AG09309 (cell line): ENCODE measurements at places on chromosomes 12 and 14.

DNA sequence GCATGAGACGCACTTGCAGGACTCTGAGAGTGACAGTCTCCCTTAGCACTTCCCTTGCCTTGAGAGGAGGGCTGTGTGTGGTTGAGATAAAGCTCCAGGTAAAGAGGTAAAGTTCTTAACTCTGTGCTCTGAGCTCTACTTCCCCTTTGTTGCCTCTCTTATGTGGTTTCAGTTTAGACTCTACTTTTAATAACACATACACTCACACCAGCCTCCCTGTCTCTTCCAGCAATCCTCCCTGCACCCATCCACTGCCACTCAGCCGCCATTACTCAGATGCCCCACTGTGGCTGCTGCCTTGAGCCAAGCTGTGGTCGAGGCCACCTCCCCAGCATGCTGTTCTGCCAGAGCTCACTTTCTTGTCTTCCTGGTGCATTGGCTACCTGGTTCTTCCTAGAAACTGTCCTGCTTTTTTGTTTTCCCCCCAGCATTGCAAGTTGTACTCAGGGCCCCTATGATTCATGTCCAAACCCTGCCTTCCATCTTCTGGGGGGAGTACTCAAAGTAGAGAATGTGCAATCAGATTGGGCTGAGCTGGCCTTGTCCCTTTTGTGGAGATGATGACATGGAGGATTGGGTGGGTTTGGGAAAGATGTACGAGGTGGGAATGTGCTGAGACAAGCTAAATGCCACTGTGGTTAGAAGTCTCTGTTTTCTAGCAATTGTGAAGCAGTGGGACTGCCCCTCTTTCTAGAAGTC is 115.5 kb upstream of the PARP11 start:
- no peak for DNase-seq

GRCh38 chr12:25301798-25302197 is 51.1 kb upstream of the KRAS start:
- DNase-seq: no peak

DNA sequence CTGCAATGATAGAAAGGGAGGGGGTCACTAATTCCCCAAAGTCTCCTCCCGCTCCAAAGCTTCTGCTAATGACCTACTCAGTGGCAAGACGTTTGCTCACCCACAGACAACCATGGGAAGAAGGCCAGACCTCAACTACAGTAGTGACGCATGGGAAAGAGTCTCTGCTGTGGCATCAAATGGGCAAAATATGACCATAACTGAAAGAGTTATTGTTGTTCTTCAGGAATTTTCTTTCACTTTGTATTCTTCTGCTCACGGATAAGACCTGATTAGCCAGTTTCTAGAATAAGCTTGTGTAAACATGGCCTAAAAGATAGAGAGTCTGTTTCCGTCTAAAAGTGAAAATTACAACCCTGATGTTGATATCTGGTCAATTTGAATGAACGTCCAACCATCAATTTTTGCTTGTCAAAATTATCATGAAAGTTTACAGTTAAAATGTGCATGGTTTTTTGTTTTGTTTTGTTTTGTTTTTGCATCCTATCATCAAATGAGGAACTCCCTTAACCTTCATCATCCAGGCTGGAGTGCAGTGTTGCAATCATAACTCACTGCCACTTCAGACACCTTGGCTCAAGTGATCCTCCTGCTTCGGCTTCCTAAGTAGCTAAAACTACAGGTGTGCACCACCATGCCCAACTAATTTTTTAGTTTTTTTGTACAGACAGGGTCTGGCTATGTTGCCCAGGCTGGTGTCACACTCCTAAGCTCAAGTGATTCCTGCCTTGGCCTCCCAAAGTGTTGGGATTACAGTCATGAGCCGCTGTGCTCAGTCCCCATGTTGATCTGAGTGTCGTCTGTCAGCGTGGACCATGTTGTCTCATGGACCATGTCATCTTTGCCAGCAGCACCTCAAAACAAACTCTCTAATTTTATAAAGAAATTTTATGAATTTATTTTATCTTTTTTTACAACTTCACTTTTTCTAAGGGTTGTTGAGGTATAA is 7.0 kb downstream of the KRT6B start:
- no peak for DNase-seq

DNA sequence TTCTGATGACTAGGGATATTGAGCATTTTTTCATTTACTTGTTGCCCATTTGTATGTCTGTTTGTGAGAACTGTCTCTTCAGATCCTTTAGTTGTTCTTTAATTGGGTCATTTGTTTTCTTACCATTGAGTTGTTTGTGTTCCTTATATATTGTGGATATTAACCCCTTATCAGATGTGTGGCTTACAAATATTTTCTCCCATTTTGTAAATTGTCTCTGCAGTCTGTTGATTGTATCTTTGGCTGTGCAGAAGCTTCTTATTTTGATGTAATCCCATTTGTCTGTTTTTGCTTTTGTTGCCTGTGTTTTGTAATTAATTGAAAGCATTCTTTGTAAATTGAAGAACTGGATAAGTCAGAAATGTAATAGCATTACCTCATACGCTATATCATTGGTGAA is 459.1 kb upstream of the FOXG1 start:
- DNase-seq: no peak

DNA sequence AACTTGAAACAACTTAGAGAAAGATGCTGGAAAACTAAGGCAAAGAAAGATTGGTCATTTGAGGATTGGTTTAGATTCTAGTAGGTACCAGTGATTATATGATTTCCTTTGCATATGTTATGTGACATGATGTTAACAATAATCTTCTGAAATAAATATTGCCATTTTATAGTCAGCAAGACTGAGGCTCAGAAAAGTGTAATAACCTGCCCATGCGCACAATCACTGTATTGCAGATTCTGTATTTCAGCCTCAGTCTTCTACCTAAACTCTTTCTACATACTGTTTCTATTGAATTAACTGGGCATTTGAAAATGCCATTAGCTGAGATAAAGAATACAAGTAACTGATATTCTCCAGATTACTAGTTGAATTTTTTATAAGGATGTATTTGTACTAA is 61.3 kb downstream of the FGD4 start:
- DNase-seq: no peak

DNA sequence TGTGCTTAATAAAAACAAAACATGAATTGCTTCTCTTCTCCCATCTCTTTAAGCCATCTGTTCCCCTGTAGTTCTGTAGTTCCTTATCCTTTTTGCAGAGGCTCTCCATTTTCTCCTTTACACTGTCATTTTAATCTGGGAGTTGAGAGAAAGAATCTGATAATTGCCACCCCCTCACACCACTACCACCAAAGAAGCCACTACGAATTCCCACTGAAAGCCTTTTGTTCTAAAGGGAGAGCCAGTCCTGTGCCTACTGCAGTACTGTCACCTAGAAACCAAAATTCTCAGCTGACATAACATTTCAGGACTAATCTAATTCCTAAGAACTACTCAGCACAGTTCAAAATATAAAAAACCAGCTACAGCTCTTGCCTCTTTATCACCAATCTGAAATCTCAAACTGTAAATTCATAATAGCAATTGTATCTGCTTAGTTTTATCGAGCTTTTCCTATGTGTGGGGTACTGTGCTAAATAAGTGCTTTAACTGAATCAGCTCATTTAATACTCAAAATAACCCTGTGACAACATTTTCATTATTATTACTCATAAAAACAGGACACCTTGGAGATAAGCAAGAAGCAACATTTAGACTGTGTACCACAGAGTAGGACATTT is 72.4 kb downstream of the SPPL3 start:
- no peak for DNase-seq

GRCh38 chr12:3897371-3897971 is 24.3 kb upstream of the PARP11 start:
- no peak for DNase-seq

DNA sequence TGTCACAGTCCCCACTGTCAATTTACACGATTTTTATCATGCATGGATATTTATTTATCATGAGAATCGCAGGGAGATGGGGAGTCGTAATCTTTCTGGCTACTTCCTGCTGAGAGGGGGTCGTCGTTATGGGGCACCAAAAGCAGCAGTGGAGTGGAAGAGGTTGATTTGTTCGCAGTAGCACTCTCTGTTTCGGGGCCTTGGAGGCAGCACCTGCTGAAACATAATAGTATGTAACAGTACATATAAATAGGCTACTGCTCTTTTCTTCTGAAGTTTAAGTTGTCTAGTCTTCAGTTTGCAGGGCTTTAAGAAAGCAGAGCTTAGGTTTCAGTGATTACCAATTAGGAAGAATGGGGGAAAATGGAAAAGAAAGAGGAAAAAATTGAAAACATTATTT is 3.8 kb downstream of the SOAT2 start:
- DNase-seq: no peak

DNA sequence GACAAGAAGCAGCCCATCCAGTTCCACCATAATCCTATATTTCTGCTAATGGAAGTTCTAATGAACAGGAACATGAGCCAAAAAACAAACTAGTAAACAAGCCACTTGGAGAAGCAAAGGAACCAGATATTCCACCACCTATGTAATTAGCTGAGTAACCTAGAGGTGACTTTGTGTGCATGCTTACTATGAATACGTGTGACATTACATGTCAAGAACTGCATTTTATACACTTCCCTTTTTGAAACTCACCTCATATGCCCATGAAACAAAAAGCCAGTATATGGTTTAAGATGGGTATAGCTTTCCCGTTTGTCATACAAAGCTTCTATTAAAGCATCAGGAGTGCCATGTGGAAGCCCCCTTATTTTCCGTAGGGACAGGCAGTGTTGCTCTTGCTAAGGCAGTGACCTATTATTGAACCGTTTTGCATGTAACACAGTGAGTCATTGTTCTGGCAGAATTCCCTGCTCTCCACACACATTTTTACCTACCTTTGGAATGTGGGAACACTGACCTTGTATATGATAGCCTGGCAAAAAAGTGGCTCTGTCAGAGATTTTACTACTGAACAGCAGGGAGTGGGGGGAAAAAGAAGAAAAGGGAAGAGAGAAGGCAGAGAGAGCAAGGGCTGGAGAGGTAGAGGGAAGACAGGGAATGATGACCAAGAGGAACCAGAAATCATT is 34.8 kb upstream of the FRMD6 start:
- DNase-seq: peak; percentile 82

- no peak for DNase-seq
Measured at GRCh38 chr12:49109641-49110463, 795 bp downstream of the LMBR1L start.

- peak; percentile 68 for DNase-seq
Measured at GRCh38 chr14:100664841-100665510, 61.7 kb upstream of the DLK1 start.

DNA sequence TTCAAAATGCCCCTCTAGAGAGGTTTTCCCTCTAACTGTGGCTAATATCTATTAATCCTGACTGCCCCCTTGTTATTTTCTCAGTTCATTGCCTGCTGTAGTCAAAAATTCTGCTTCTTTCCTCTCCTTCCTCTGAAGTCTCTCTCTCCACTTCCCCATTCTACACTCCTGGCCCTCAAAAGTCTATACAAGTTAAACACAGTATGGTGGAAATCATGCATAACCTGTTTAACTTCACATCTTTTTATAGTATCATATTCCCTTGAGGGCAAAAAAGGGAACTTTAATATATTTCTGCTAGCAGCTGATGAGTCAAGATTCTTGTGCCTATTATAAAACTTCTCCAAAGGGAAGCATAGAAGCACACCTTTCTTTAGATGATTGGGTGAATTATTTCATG is 16.7 kb downstream of the GRIP1 start:
- no peak for DNase-seq
